ENCODE measurements at places on chromosomes 16 and 17.

DNA sequence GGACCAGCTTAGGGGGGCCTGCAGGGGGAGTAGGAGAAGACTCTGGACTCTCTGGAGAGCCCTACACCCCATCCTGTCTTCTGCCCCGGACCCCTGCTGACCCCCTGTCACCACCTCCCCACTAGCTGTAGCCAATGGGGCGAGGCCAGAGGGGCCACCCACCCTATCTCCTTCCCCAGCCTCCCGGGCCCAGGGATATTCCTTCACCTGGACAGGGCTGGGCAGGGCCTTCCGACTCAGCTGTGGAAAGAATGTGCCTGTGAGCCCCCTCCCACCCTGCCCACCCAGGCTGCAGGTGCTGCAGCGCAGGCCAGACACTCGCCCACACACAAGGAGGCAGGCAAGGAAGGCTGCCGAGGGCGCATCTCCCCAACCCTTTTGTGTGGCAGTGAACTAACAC, 23.0 kb downstream of the TSPOAP1 start:
- DNase-seq = no peak

GRCh38 chr17:74391771-74392170, 24.5 kb downstream of the GPR142 start:
- no peak for DNase-seq

- no peak for DNase-seq
Observed at GRCh38 chr16:66064801-66065530, 301.5 kb upstream of the CDH5 start.

DNA sequence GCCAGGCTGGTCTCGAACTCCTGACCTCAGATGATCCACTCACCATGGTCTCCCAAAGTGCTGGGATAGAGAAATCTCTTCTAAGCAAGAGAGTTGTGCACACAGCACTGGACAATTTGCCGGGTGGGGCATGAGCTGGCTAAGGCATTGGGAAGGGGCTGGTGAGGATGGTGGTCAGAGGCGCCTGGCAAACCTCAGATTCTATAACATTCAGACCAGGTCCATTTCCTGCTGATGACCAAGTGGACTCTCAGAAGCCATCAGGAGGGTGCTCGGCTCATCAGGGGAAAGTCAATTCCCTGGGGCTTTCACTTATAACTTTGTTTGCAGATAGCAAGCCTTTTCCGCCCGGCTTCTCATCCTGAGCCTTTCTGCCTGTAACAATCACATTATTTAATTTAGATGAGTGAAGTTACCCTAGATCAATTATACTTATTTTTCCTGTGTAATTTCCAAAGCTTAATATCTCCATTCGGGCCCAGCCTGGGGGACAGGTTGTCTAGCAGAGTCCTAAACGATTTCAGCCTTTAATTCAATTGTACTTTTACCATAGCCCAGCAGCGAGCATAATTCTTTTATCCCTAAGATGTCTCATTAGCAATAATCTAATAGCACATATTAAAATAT, 15.0 kb upstream of the SLC6A2 start:
- DNase-seq = no peak

DNA sequence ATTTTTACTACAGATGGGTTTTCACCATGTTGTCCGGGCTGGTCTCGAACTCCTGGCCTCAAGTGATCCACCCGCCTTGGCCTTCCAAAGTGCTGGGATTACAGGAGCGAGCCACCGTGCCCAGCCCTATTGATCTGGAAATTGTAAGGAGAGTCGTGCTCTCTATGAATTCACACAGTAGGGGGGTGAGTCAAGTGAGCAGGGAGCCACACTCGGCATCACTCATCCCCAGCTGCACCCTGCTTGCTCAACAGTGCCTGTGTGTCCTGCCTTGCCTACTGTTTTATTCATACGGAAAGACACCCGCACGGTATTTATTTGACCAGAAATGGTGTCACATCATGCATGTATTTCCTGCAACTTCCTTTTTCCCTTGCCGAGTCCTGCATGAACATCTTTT, 157.2 kb upstream of the FOXF1 start:
- DNase-seq = no peak

- DNase-seq = no peak
Observed at GRCh38 chr17:63984651-63985386, 12.1 kb upstream of the SCN4A start.

DNA sequence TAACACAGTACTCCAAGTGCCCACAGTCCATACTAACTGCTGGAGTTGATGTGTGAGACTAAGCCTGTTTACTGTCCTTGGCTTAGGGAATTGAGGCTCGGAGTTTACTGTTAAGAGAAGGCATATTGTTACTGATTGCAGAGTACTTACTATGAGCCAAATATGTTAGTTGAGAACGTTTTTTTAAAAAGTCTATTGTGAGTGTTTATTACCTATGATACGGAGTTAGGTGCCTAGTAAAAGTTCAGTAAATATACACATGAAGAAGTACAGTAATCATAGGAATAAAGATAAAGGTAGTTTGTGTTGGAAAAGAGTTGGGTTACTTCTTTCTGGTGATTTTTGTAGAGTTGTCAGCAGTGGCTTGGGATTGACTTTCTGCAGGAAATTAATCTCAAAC, 25.4 kb downstream of the ZNRF1 start:
- no peak for DNase-seq

- no peak for DNase-seq
Observed at GRCh38 chr16:64410306-64410705, 711.6 kb downstream of the CDH11 start.

GRCh38 chr17:47862621-47863440, 11.9 kb upstream of the SP6 start:
- DNase-seq = no peak

GRCh38 chr16:56610017-56610608, 1.7 kb downstream of the MT2A start:
- peak; percentile 77 for DNase-seq

DNA sequence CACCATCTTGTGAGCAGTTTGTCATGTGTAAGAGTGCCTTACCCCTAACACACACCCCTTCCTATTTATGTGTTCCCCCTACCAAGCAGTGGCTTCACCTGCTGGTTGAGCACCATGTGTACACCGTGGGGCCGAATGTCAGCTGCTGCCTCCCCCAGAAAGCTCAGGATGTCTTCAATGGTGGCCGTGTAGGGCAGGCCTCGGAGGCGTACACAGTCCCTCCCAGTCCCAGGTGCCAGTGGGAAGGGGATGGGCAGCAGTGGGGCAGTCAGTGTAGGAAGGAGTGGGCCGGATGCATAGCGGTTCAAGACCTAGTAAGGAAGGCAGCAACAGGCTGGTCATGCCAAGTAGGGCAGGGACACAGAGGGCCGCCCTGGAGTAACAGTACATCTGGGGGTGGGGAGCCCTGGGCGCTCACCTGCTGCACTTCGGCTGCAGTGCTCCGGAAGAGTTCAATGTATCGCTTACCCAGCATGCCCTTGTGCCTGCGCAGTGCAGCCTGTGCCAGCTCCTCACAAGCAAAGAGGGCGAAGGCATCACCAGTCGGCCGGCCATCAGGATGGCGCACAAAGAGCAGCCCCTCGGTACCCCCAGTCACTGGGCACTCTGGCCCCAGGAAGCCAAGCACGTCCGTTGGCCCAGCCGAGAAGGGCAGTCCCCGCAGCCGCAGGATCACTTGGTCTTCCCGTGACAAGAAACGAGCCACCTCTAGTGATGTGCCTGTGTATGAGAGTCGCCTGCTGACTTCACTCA, 4.4 kb downstream of the ESRP2 start:
- no peak for DNase-seq

GRCh38 chr17:28895794-28896447, 1.6 kb downstream of the FLOT2 start:
- DNase-seq = no peak

GRCh38 chr17:17987187-17987896, 14.7 kb downstream of the DRC3 start:
- no peak for DNase-seq

GRCh38 chr17:71361656-71362450, 759.0 kb upstream of the SOX9 start:
- no peak for DNase-seq

GRCh38 chr17:83182620-83183101, 103.3 kb downstream of the METRNL start:
- no peak for DNase-seq

DNA sequence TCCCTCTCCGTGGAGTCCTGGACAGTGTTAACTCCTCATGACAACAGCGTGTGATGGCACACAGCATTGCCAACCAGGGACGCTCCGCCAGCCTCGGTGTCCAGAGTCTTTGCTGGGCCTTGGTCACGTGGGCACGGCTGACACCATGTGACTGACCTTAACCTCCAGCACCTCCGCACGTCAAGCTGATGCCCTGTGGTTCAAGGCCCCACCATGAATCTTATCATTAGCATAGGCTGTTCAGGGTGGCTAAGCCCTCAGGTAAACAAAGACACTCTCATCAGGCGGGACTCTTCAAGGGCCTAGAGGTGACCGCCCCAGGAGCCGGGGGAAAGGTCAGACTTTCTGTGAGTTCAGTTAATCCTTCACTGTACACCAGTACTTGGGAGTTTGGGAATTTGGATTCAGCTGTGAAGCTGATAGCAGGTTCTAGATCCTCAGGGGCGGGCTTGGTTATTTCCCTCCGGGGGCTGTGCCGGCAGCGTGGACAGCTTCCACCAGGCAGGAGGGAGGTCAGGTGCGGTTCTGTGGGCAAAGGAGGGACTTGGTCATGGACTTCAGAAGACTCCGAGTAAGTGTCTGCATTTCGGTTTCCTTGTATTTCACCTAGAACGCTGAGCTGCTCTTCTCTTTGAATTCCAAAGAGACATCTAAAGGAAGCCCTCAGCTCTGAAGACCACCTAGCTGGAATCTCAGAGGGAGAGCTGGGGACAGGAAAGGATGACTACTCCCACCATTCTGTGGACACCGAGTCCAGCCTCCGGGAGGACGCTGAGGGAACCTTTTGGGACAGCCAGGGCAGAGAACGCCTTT, 195.5 kb upstream of the CIBAR2 start:
- no peak for DNase-seq

DNA sequence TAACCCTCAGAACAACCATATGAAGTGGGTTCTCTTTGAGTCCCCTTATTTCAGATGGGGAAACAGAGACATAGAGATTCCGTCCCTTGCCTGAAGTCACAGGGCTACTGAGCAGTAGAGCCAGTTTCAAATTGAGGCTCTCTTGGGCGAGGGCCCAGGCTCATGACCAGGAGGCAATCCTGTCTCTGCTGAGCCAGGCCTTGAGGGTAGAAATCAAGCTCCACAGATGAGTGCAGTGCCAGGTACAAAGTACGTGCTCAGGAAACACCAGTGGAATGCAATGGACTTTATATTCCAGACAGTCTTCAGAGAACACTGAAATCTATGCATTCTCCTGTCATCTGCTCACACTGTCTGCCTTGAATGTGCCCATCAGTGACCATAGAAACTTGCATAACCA, 291.7 kb upstream of the MAF start:
- no peak for DNase-seq

DNA sequence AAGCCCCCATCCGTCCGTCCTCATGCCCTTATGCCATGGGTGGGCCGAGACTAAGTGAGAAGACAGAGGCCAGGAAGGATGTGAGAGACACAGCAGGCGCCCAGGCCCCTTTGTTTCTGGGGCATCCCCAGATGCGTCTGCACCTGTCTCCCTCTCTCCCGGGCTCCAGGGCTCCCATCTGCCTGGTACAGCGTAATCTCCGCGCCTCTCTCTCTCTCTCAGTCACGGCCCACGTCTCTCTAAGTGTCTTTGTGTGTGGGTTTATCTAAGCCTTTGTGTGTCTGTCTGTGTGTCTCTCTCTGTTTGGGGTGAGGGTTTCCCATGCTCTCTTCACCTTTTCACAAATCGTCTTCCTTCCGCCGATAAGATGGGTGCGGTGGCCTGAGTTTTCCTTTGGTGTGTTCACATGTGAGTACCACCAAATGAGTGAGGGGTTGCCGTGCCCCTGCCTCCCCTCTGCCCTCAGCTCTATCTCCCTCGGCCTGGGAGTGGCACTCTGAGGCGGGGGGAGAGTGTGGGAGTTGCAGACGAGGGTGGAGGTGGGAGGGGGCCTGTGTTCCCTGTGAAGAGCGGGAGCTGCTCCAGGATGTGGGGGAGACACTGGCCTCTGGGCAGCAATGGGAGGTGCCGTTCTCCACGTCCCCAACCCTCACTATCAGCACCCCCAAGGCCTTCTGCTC, 25.8 kb upstream of the ABCC3 start:
- DNase-seq = no peak

- no peak for DNase-seq
Observed at GRCh38 chr16:65318590-65319257, 196.9 kb upstream of the CDH11 start.

DNA sequence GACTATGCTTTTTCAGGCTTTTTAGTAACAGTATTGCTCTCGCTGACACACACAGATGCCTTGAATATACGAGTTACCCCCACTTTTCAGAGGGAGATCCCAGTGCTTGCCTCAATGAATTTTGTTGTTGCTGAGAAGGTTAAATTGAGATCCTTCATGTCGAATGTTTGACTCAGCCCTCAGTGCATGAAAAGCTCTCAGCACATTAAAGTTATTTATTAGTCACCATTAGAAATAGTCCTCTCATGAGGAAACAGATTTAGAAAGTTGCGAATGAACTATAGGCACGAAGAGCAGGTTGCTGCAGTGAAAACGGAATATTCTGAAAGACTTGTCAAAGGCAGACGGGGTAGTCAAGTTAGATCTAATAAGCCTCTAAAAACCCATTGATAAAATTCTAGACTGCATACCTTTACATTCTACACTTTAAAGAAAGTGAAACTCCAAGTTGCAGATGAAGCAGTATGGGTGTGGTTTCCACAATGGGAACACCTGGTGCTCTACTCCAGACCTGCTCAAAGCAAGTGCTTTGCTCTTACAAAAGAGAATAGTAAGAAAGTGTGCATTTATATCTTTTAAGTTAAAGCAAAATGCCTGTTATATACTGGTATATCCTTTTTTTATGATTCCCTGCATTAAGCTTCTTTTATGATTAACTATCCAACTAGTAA, 238.1 kb downstream of the MAF start:
- DNase-seq = no peak

DNA sequence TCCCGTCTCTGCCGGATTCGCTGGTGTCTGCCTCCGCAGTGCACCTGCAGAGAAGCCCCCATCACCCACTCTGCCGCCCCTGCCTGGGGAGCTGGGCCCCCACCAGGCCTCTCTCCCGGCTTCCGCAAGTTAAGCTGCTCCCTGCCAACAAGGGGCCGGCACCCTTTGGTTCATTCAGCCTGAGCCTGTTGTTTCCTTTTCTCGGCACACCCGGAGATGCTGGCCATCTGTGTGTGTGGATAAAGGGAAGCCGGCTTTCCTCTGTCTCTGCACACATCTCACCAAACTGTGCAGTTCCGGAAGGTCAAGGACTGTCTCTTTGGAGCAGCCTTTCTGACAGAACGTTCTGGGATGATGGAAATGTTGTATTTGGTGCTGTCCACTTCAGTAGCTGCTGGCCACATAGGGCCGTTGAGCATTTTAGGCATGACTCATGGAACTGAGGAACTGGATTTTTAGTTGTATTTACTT, 6.8 kb downstream of the MAPK8IP3 start:
- DNase-seq = no peak

DNA sequence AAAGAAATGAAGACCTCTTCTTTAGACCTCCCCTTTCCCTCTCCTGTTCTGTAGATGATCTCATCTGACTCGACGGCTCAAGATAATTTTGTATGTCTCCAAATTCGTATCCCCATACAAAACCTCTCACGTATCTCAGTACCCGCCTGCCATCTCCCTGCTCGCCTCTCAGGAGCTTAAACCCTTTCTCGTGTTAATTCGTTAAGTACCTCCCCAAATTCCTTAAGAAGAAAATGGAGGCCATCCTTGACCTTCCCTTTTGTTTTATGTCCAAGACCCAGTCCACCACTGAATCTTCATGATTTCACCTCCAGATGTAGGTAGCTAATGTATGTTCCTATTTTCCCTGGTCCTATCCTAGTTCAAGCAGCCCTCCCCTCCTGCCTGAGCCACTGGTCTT, 41.6 kb downstream of the OR3A1 start:
- no peak for DNase-seq

GRCh38 chr17:40556198-40556661, 9.0 kb downstream of the CCR7 start:
- DNase-seq = no peak
